OCI-LY7 (cell line): ENCODE measurements at places on chromosomes 13 and 19. TPM values are rescaled to one million over a fixed set of nuclear protein-coding genes. Genes with fewer than 3 reads are reported as not detected.

DNA sequence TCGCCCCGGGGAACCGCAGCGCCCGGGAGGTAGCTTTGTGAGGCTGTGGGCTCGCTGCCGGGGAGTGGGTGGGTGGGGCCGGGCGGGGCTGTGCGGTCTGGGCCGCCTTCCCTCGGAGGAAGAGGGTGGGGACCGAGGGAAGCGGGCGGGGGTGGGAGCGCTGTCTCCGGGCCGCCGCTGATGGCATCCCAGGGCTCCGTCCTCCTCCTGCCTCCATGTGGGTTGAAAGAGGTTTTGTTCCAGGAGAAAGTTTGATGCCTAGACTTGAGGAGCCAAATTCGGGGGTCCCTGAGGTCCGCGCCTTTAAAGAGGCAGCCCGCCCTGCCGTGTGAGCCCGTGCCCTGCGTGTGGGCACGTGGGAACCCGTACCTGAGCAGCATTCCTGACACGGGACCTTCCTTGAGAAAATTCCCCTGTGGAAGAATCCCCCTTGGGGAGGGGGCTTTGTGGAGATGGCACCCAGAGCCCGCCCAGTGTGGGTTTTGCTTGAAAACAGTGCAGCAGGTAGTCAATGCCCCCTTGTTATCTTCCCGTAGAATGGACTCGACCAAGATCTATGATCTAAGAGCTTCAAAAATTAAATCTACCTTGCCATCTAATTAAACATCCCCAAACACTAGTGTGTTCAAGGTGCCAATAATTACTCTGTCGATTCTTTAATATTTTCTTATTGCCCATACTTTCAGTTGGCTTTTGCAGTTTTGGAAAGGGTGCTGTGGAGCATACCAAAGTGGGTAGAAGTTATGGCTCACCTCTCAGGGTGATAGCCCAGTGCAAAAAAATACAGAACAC is 107.8 kb downstream of the RXFP2 start:
- DNase-seq: no peak

- peak; percentile 97 for DNase-seq
Observed at GRCh38 chr19:35066691-35067563, 25.4 kb downstream of the HPN start.

DNA sequence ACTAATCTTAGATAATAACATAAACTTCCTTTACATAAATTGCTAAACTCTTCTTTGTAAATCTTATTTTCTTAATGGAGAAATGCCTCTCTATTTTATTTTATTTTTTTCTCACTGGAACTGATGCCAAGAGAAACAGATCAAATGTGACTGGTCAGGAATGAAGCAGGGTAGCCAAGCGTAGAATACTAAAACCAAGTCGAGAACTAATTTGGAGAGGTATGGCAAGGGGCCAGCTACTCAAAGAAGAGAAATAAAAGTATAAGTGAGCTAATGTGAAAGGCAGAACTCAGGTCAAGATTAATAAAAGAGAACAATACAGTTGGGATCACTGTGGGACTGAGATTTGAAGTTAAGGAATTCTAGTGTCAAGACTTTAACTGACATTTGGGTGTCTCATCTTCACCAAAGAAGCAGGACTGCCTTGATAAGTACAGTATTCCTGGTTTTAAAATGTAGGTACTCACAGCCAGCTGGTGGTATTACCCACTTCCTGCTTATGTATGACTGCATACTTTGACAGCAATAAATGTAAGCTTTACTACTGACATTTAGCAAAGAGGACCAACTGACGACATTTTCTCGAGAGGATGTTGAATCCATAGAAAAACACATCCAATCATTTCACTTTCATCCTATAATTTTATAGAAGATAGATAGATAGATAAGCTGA is 1192.2 kb downstream of the EFNB2 start:
- DNase-seq: no peak

DNA sequence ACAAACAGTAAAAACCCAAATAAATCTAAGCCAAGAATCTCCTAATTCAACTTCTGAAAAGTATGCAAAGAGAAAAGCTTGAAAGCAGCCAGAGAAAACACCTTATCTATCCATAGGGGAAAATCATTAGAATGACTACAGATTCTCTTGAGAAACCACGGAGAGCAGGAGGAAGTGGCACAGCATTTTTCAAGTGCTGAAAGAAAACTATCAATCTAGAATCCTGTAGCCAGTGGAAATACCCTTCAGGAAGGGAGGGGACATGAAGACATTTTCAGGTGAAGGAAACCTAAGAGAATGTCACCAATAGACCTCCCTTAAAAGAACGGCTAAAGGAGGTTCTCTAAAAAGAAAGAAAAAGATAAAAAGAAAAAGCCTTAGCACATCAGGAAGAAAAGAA is 66.2 kb upstream of the XPO4 start:
- no peak for DNase-seq

The CIC gene
- total RNA-seq: 48.2 and 59.3 TPM in 2 replicates

The IRGC gene
- not detected in 2 replicates for total RNA-seq

- DNase-seq: no peak
Observed at GRCh38 chr19:38405276-38405675, 2.4 kb downstream of the FAM98C start.

The PSG4 gene
- total RNA-seq: not detected in 2 replicates

- DNase-seq: peak; percentile 24
Observed at GRCh38 chr13:26529441-26529840, 28.0 kb upstream of the WASF3 start.

DNA sequence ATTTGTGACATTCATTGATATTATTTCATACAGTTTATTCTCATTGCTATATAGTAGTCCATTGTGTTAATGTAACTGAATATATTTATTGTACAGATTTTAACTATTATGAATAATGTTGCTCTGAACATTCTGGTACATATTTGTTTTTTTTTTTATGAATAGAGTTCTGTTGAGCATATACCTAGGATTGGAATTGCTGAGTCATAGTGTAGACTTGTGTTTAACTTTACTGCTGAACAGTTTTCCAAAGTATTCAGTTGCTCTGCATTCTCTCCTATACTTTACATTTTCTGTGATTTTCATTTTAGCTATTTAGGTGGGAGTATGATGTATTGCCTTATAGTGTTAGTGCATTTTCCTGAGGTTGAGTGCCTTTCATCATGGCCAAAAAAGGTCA is 97.5 kb downstream of the MAB21L1 start:
- DNase-seq: no peak

- DNase-seq: peak; percentile 20
Observed at GRCh38 chr19:33064458-33064791, 263 bp downstream of the RHPN2 start.

DNA sequence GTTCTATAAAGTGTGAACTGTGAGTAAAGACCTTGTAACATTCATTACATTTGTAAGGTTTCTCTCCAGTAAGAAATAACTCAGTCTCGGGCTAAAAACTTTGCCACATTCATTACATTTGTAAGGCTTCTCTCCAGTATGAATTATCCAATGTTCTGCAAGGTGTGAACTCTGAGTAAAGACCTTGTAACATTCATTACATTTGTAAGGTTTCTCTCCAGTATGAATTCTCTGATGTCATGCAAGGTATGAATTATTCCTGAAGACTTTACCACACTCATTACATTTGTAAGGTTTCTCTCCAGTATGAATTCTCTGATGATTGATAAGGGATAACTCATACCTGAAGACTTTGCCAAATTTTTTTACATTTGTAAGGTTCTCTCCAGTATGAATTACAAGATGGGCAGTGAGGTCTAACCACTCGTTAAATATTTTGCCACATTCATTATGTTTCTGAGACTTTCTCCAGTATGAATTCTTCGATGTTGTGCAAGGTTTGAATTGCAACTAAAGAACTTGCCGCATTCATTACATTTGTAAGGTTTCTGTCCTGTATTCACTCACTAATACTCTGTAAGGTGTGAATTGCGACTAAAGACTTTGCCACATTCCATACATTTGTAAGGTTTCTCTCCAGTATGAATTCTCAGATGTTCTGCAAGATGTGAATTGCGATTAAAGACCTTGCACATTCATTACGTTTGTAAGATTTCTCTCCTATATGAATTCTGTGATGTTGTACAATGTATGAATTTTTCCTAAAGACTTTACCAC is 21.2 kb downstream of the ZNF578 start:
- no peak for DNase-seq

DNA sequence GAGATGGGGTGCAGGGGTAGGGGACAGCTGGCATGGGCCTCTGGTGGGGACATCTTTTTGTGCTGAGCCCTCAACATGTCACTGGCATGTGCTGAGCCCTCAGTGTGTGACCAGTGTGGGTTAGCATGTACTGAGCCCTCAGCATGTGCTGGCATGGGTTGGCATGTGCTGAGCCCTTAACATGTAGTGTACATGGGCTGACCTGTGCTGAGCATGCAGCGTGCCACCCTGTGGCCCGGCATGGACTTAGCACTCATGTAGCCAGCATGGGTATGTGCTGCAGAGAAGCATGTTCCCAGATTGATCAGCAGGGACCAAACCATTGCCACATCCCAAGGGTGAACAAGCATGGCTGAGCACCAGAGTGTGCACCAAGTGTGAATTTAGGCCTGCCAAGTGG is 11.5 kb downstream of the HIPK4 start:
- peak; percentile 41 for DNase-seq

The OVOL3 gene
- total RNA-seq: not detected in 2 replicates

The TTC9B gene
- not detected in 2 replicates for total RNA-seq

The RELB gene
- 51.1 and 61.7 TPM in 2 replicates for total RNA-seq

GRCh38 chr13:27573265-27573664 is 47.1 kb downstream of the LNX2 start:
- DNase-seq: no peak

- DNase-seq: no peak
Observed at GRCh38 chr19:30276883-30277280, 95.3 kb upstream of the ZNF536 start.

- no peak for DNase-seq
Observed at GRCh38 chr19:49767967-49768581, 1.3 kb downstream of the AP2A1 start.

DNA sequence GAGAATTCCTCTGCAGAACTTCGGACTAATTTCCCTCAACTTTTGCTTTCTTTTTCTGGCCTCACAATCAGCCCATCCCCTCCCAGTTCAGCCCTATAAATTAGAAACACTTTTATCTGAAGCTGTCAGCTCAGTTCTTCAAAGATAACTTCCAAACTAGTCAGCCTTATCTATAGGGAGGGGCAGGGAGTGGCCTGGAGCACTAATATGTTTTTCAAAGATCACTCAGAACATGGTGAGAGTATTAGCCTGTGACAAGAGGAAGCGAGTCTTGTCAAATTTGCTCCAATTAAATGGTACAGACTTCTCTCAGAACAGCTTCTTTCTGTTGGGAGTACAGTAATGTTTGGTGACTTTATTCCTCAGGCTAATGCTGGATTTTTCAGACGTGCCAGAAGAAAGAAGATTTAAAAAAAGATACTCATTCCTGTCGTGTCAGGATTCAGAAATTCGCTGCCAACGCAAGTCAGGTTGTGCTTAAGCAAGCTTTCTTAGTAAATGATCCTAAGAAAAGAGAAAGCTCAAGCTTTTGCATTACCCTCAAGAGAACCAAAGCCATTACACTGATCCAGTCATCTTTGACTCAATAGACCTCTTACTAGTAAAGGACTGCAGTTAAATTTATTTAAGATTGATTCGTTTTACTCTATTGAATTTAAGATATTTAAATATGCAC is 1033.6 kb downstream of the SLITRK5 start:
- no peak for DNase-seq

- DNase-seq: no peak
Observed at GRCh38 chr19:18674616-18675015, 8.9 kb upstream of the CRTC1 start.

The SMIM24 gene
- total RNA-seq: 6.8 and 11.3 TPM in 2 replicates

DNA sequence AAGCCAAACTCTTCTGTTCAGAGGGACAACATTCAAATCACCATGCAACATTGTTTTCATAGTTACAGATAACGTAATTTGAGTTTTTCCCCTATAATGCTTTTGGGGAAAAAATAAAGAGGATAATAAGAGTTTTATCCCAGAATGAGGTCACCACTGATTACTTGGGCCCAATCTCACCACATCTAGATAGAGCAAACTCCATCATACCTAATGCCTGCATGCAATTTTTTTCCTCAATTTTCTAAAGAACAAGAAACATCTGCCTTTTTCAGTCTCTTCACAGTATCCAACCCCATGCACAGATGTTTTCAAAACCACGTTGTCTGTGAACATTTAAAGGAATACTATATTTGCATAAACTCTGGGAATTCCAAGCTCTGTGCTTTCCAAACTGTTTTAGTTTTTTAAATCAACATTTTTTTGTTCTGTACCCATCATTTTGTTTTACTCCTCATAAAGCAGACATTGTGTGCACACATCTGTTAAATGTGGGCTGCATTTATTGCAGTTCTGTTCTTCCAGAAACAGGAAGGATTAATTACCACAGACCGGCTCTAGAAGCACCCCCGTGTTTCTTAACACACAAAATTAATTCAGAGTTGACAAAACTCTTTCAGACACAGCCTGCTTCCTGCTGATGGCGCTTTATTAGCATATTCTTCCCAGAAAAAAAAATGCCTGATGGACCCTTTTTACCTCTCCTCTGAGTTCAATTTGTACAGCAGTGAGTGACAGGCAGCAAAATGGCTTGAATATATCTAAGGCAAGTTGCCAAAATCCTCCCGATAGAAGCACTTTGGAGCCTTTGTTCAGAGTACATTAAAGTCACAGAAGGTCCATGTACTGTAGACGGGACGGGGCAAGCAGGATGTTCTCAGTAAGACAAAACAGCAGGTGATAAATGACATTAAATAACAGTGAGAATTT is 1171.9 kb downstream of the EFNB2 start:
- no peak for DNase-seq

The KASH5 gene
- total RNA-seq: 16.3 and 19.4 TPM in 2 replicates

DNA sequence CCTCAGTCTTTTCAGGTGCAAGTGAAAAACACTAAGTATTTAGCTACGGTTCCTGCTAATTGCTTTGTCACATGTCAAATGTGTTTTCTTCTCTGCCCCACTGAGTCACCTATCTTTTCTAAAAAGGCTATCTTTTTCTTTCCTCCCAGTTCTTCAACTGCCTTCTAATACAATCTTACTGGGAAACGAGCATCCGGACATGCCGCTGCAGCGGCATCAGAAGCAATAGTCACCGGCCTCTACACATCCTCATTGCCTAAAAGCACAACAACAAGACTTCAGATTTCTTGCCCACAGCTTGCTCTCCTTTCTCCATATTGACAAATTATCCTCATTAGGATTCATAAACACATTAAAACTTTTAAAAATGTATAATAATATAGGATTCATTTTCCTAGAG is 1.2 kb downstream of the PCDH9 start:
- DNase-seq: peak; percentile 30

- DNase-seq: peak; percentile 81
Observed at GRCh38 chr13:46382224-46382623, 4.8 kb downstream of the RUBCNL start.

DNA sequence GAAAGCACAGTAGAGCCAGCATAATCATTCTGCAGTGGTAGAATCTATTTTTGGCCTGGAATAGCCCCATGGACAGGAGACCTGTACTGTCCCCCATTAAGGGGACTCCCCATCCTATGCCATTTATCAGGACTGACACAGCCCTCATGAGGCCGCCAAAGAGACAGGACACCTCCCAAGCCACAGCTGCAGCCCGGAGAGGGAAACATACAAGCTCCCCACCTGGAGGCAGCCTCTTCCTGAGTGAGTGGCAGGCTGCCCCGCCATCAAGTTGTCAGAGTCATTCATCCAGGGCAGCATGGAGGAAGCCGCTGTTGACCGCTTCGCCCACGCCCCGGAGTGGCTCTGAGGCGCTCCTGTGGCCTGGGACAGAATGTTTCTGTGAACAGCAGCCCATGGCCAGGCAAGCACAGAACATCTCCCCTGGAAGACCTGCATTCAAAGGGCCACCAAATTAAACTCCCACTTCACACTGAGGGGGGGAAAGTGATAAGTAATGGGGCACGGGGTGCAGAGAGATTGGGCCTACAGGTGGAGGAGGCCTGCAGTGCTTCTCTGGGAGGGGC is 111.3 kb downstream of the ZDHHC20 start:
- DNase-seq: no peak
